Spinal cord (tissue), 10 donors: ENCODE measurements at places on chromosomes 4 and X.

- DNase-seq = no peak
These were observed 7.8 kb upstream of the MCUB start for GRCh38 chr4:109552237-109552636.

GRCh38 chrX:130523460-130524394 lies 121.9 kb downstream of the RBMX2 start:
- DNase-seq = peak; percentile 35

- DNase-seq = peak; percentile 69
These were observed 500.2 kb downstream of the STIM2 start for GRCh38 chr4:27360790-27361267.

GRCh38 chrX:8738588-8739189 lies 6.8 kb upstream of the ANOS1 start:
- DNase-seq = peak; percentile 57

- no peak for DNase-seq
These were observed 82.5 kb downstream of the TIGD2 start for GRCh38 chr4:89193843-89194242.

- DNase-seq = no peak
These were observed 256.5 kb upstream of the FAT1 start for GRCh38 chr4:186979961-186980745.

GRCh38 chr4:56696056-56696455 lies 15.0 kb upstream of the HOPX start:
- no peak for DNase-seq

DNA sequence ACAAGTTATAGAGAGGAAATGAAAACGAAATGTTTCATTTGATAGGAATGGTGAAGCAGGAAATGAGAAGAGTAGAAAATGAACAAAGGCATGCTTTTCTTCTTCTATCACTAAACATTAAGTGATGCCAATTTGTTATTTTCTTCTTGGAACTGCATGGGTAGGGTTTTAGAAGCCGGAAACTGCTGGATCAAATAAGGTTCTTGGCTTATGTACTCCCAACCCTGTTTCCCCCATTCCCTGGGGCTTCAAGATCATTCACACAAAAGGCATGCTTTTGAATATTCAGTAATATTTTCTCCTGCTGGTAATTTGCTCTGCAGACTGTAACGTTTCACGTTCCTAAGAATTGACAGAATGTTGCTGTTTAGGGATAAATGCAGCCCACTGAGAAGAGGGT lies 224.1 kb downstream of the NLGN4X start:
- DNase-seq = no peak
